WTC11 (cell line): ENCODE measurements at places on chromosomes 5 and 9.

DNA sequence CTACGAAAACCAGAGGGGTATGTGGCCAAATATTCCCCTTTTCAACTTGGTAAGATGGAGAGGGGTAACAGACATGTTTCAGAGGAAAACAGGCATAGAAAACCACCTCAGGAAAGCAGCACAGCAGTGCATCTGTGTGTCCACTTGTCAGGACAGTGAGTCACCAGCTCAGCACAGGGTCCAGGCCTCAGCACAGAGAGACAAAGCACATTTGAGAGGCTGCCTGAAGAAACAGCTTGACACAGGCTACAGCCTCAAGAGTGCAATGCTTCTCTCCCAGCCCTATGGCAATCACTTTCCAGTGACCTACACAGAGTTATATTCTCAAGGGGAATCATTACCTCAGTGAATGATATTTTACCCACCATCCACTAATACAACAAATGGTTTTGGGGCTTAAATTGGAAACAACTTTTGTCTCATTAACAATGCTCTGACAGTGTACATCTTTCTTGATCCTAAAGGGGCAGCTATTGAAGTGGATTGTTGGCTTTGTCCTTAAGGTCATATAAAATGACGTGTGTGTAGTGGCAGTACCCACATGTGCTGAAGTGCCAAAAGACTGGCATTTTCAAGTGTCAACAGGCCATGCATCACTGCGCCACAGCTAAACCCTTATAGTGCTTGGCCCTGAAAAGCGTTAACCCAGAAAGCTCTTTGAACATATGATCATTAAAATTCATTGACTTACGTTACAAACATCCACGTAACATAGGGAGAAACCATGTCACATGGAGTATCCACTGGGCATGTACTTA lies 46.4 kb downstream of the ERMP1 start:
- DNase-seq, result no peak

- no peak for DNase-seq
Observed at GRCh38 chr5:172858990-172859811, 25.1 kb downstream of the ERGIC1 start.

GRCh38 chr5:85479849-85480248 lies 1095.2 kb upstream of the EDIL3 start:
- no peak for DNase-seq

DNA sequence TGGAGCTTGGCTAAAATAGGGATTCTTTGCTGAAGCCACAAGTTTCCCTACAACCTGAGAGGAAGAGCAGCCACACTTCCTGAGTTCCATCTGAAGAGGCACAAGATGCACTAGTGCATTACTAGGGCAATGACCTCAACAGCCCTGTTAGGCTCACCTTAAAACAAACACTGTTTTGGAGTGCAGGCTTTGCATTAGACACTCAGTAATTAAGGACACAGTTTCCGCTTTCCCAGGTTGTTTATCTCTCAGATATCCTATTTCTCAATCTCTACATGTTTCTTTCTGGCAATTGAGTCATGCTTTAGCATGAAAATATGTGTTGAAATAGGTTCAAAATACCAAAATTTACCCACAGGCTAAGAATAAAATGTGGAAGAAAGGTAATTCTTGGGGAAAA lies 34.2 kb downstream of the EMB start:
- DNase-seq, result no peak

- DNase-seq, result no peak
Observed at GRCh38 chr5:83787631-83788030, 67.0 kb upstream of the HAPLN1 start.

- DNase-seq, result no peak
Observed at GRCh38 chr5:19855031-19855430, 133.0 kb downstream of the CDH18 start.

GRCh38 chr9:99419070-99419469 lies 197.0 kb downstream of the SEC61B start:
- DNase-seq, result no peak

- no peak for DNase-seq
Observed at GRCh38 chr9:36092509-36093215, 43.9 kb upstream of the GLIPR2 start.

DNA sequence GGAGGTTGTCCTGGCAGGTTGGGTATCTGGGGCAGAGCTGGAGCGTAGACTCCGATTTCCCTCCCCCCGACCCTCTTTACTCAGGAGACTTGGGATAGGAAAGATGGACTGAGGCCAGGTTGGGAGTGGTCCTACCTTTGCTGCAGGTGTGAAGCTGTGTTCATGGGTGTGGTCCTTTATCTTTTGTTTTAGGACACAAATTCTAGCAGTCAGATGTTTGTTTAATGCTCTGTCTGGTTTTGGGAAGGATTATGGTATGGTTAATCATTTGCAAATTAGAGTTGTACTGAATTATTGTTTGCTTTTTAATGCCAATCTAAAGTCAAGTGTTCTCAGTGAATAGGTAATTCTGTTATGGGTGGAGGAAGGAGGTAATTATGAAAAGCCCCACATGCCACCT lies 14.1 kb upstream of the FAM120AOS start:
- no peak for DNase-seq

DNA sequence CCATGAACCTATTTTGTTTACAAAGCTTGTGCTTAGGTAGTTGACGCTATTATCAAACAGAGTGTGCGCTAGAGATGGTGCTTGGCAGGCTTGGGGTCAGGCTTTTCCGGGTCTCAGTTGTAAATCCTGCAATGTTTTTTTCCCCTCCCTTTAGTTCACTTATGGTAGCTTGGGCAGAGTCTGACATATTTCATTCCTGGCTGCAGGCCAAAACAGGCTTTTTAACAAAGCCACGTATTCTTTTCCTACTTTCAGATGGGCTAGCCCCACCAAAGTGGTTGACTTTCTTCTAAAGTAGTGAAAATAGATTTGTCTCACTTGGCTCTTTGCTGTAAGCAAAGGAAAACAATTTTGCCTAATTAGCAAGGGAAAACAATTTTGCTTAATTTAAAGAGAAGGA lies 58.0 kb upstream of the FBN2 start:
- no peak for DNase-seq

- no peak for DNase-seq
Observed at GRCh38 chr5:141675672-141676071, 6.4 kb downstream of the ARAP3 start.

DNA sequence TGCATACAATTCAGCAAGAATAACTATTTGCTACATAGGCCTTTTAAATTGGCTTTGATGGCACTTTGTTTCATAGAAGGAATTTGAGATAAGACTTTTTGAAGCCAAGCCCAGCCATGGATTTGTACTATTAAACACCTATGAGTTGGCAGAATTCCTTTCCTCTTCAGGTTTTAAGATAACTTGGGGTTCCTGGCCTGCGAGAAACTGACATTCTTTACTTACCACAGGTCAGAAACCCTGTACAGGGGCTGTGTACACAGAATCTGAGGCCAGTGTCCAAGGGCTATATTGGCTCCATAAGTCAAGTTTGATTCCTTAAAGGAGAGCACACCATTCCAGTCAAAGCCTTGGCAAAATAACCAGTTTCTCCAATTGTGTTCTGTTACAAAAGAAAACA lies 10.8 kb upstream of the BTNL3 start:
- DNase-seq, result no peak

GRCh38 chr5:168898247-168898911 lies 319.2 kb upstream of the PANK3 start:
- DNase-seq, result no peak

GRCh38 chr5:34591723-34592122 lies 64.4 kb upstream of the RAI14 start:
- no peak for DNase-seq

- DNase-seq, result peak; percentile 88
Observed at GRCh38 chr5:160312134-160312959, at the start of gene CCNJL. CCNJL (minus strand) TSS chr5:160312564; CDS start chr5:160311923, 641 bp downstream.

DNA sequence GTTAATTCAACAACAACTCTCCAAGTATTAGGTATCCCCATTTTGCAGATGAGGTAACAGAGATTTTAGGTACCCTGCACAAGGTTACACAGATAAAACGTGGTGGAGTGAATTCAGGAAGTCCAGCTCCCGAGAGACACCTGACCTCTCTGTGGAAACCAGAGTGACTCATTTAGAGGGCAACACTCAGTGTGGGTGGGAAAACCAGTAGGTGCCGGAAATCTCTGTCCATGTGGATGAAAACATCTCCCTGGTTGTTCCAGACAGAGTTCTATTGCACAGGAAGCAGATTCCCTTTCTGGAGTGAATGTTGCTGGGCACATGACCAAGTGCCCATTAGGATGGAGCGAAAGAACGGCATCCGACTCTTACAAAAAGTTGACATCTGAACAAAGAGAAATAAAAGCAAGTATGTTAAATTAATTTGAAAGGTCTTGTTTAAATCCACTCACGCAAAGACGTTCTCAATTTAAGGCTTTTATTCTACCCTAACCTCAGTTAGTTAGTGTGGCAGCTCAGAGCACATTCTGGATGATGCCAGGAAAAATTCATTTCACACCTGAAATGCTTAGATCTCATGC lies 391.9 kb upstream of the WWC1 start:
- no peak for DNase-seq

DNA sequence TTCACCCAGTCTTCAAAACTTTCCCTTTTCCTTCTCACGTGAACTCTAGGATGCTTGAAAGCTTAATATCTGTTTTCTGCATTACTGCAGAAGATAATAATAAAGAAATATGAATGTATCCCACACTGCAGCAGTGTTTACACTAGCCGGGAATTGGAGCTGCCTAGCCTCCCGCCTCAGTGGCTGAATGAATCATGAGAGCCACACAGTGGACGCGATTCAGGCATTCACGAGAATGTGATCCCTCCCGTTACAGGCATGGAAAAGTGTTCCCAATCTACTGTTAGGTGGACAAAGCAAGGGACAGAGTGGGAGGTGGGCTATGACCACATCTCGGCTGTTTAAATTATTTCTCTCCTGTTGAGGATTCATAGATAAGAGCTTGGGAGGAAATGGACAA lies 69.4 kb upstream of the CTSL start:
- DNase-seq, result no peak

- DNase-seq, result no peak
Observed at GRCh38 chr9:93467062-93467416, 13.7 kb upstream of the FAM120AOS start.

- peak; percentile 40 for DNase-seq
Observed at GRCh38 chr9:112091810-112092209, 83.3 kb downstream of the SUSD1 start.

DNA sequence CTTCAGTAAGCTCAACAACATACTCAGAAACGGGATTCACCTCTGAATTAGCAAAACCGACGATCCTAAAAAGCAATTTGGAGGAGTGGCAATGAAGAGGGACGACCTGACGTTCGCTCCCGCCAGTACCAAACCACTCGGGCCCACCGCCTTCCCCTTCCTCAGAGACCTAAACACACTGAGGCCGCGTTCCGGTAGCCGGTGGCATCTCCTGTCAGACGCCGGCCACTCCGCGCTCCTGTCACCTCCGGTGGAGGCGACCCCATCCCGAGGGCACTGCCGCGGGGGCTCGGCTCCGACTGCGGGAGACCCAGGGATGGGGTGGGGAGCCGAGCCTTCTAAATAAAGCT lies 617 bp downstream of the PPP6C start:
- peak; percentile 31 for DNase-seq

DNA sequence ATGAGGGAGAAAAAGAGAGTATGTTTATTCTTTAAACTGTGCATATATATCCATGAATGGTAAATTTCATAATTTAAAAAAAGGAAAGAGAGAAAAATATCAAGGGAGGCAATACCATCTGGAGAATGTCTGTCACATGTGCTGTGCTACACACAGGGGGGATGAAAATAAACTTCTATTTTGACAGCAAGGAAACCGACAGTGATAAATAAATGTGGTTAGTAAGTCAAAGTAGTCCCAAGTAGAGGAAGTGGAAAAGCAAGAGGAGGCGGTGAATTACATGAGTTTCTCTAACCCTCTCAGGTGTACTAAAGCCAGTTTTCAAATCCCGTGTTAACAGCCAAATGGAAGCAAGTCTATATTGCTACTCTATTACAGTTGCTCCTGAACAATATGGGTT lies 83.3 kb downstream of the ICE1 start:
- DNase-seq, result no peak

DNA sequence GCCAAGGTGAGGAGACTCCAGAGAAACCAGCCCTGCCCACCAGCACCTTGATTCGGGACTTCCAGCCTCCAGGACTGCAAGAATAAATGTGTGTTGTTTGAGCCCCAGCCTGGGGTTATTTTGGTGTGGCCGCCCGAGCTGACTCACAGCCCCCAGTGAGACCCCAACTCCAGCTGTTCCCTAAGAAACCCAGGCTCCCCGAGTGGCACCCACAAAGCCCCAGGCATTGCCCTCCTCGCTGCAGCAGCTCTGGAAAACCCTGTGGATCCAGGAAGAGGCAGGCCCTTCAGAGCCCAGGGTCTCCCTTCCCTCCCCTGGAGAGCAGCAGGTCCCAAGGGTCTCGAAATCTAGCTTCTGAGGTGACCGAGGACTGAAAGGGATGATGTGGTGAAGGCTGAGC lies 69.2 kb upstream of the PPP1R26 start:
- no peak for DNase-seq

DNA sequence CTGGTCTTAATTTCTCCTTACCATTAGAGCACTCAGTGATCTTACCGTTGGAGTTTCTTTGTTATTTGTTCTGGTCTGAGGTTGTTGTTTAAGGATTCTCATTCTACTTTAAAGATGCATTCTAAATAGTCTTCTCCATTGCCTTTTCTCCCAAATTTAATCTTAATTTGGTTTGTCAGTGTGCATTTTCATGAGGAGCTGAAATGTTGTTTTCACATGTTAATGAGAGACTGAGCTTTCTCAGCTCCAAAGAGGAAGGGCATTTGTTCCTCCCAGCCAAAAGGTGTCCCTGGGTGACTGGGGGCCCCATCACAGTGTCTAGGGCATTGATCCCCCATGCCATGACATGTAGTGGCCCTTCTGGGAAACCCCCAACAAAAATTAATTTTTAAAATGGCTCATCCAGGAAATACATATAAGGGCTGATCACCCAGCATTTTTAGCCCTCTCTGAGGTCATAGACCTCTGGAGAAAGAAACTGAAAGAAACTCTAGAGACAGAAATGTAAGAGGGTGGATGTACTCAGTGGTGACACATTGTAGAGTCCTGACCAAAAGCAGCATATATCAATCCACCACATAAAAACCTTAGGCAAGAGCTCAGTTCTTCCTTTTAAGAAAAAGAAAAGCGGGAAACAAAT lies 240.4 kb upstream of the RAI14 start:
- no peak for DNase-seq

GRCh38 chr9:589723-590122 lies 251.8 kb upstream of the DMRT1 start:
- no peak for DNase-seq
